ENCODE measurements at places on chromosomes 6 and 20. TPM values are rescaled to one million over a fixed set of nuclear protein-coding genes. Genes with fewer than 3 reads are reported as not detected.

GRCh38 chr20:37319151-37319671, 26.7 kb upstream of the SRC start:
- H3K4me1 ChIP-seq: no peaks in the 10 kb centered on the region
- peaks cover 18% of the 10 kb centered on the region for H3K36me3 ChIP-seq
- DNase-seq: no peak
- H3K27ac ChIP-seq: no peak overlapping the region
- no peak overlapping the region for H3K4me3 ChIP-seq

BPI gene
- total RNA-seq: 1.8 TPM

SPDEF gene
- total RNA-seq: 2.6 TPM

ZKSCAN3 gene
- total RNA-seq: 4.5 TPM

IL17F gene
- total RNA-seq: not detected

DNA sequence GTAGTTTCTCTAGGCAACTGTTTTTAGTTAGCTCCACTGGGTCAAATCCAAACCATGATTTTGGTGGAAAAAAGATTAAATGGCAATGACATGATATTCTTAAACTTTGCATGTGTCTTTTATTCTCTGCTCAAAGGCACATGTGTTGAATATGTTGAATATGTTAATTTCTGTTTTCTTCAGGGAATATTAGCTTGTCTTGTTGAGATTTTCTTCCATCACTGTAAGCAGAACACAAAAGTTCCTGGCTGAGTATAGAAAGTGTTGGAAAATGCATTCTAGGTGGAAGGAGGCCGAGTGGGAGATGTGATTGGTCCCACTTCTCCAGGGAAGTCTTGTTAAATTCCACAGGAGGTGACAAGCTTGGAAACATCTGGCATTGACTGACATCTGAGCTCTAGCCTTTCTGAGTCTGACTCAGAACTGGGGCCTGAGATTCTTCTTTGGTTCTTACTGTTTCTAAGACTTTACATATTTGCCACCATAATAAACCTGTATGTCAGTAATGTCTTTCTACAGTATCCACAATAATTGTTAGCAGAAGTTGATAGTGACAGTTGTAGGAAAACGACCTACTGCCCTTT, 81.1 kb downstream of the LAMA4 start:
- no peaks in the 10 kb centered on the region for H3K27me3 ChIP-seq
- H3K4me1 ChIP-seq: no peaks in the 10 kb centered on the region
- H3K27ac ChIP-seq: no peak overlapping the region
- H3K4me3 ChIP-seq: no peak overlapping the region
- DNase-seq: no peak

DNA sequence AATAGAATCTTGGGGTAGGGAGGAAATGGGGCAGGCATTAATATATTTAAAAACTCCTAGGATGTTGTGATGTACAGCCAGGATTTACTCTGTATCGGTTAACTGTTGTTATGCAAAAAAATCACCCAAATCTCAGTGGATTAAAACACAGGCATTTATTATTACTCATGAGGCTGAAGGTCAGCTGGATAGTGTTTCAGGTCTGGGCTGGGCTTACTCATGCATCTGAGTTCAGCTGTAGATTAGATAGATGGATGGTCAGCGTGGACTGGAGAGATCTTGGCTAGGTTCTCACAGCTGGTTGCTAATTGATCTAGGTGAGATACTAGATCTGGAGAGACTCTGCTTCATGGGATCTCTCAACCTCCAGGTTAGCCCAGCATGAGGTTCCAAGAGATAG, 131.4 kb downstream of the BTBD3 start:
- no peak for DNase-seq
- no peak overlapping the region for H3K27ac ChIP-seq

TRAPPC3L gene
- 0.25 TPM for total RNA-seq

GRCh38 chr6:3529721-3530120, 72.9 kb upstream of the SLC22A23 start:
- no peak for DNase-seq
- H3K27ac ChIP-seq: no peak overlapping the region
- no peaks in the 10 kb centered on the region for H3K36me3 ChIP-seq
- H3K4me3 ChIP-seq: no peak overlapping the region
- H3K4me1 ChIP-seq: no peaks in the 10 kb centered on the region

DNA sequence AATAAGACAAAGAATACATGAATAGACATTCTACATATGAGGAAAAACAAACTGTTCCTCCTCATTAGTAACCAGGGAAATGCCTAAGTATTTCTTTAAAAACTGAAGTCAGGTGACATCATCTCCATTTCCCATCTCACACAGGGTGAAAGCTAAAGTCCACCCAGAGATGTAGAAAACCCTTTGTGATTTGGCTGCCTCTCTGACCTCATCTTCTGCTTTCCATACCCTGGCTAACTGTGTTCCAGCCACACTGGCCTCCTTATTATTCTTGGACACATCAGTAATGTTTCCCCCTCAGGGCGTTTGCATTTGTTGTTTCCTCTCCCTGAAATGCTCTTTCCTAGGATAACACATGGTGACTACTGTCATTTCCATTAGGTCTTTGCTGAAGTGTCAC, 40.4 kb downstream of the ESF1 start:
- no peaks in the 10 kb centered on the region for H3K27me3 ChIP-seq
- H3K36me3 ChIP-seq: peaks cover 8% of the 10 kb centered on the region
- H3K4me3 ChIP-seq: no peak overlapping the region
- DNase-seq: no peak
- H3K27ac ChIP-seq: no peak overlapping the region
- H3K4me1 ChIP-seq: no peaks in the 10 kb centered on the region

GRCh38 chr6:37575221-37575620, 75.5 kb upstream of the CCDC167 start:
- DNase-seq: no peak
- no peak overlapping the region for H3K27ac ChIP-seq
- no peaks in the 10 kb centered on the region for H3K4me1 ChIP-seq
- peaks cover 25% of the 10 kb centered on the region for H3K27me3 ChIP-seq

DNA sequence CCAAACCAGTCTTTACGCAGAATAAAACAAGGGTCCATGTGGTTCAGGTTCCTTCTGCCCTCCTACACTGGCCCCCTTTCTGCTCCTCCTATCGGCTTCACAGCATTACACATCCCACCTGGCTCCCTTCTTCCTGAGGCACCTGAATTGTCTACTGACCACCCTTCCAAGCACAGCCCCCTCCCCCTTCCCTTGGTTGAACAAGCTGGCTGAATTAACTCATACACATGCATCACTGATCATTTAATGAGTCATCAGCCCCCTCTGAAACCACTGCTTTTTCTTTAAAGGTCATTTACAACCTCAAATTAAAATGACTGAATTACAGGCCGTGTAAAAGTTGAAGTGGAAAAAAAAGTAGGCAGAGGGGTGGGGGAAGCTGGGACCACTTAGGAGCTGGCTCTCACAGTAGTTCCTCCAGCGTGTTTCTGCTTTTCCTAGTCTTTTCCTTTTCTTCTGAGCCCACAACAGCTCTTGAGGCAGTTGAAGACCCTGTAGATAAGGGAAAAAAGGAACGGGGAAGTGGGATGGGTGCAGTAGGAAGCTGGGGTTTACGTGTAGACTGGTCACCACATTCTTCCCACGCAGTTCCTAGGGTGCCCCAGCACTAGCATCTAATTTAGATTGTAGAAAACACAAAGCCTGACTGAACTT, 67.6 kb downstream of the FYN start:
- no peaks in the 10 kb centered on the region for H3K27me3 ChIP-seq
- H3K36me3 ChIP-seq: no peaks in the 10 kb centered on the region
- no peak for DNase-seq
- H3K4me3 ChIP-seq: no peak overlapping the region
- peak overlapping the region; percentile 61 for H3K27ac ChIP-seq

OPRM1 gene
- total RNA-seq: not detected

DNA sequence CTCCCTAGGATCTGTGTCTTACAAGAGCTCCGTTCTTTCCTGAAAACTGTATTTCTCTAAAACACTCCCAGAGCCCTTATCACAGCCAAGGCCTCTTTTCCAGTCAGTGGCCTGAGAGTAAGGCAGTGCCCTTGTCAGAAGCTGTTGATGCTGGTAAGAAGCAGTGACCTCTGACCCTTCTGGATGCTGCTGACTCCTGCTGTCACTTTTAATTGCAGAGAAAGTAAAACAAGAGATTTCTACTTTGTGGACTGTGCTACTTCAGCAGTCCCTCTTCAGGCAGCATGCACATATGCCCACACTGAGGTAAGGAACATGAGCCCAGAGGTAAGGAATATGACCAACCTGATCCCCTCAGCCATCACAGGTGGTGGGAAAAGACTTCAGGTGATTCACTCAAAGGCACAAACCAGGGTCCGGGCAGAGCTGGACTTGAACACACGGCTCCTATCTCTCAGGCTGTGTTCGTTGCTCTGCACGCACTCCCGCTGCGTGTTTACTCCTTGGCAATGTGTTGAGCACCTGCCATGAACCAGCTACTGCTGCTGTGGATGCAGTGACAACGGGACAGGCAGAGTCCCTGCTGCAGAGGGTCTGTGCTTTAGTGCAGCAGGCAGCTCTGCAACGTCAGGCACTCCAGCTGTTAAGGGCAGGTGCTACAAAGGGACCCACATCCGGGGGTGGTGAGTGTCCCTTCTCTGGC, 201.9 kb upstream of the CST7 start:
- H3K27ac ChIP-seq: no peak overlapping the region
- no peak for DNase-seq
- no peaks in the 10 kb centered on the region for H3K4me1 ChIP-seq
- no peaks in the 10 kb centered on the region for H3K36me3 ChIP-seq

GRCh38 chr6:69096681-69097080, 461.6 kb downstream of the ADGRB3 start:
- no peaks in the 10 kb centered on the region for H3K4me1 ChIP-seq
- no peak overlapping the region for H3K4me3 ChIP-seq
- H3K27ac ChIP-seq: no peak overlapping the region
- no peaks in the 10 kb centered on the region for H3K27me3 ChIP-seq
- no peak for DNase-seq
- no peaks in the 10 kb centered on the region for H3K36me3 ChIP-seq

GRCh38 chr20:40293740-40294139, 395.3 kb downstream of the MAFB start:
- no peak overlapping the region for H3K4me3 ChIP-seq
- H3K27ac ChIP-seq: no peak overlapping the region
- H3K36me3 ChIP-seq: no peaks in the 10 kb centered on the region
- H3K27me3 ChIP-seq: no peaks in the 10 kb centered on the region
- DNase-seq: peak; percentile 63
- peaks cover 4% of the 10 kb centered on the region for H3K4me1 ChIP-seq

DNA sequence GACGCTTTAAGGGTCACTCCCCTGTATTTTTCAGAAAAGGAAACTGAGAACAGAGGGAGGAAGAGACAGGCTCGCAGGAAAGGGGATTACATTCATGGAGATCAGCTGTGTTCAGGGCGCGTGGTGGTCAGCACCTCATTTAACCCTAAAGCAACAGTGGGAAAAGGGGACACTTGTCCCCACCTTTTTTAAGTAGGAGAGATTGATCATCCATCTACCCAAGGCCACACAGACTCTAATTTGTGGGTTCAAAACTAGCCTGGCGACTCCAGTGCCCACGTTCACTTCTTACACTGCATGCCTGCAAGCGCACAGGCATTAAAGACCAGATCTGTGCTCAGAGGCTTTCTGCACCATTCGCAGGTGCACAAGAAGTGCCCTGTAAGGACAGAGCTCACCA, 167.9 kb upstream of the SNX9 start:
- H3K4me1 ChIP-seq: no peaks in the 10 kb centered on the region
- no peak for DNase-seq
- H3K4me3 ChIP-seq: no peak overlapping the region
- no peaks in the 10 kb centered on the region for H3K36me3 ChIP-seq
- H3K27me3 ChIP-seq: no peaks in the 10 kb centered on the region
- H3K27ac ChIP-seq: no peak overlapping the region

GRCh38 chr20:48777005-48777404, 50.8 kb downstream of the PREX1 start:
- DNase-seq: no peak
- no peaks in the 10 kb centered on the region for H3K4me1 ChIP-seq
- H3K27me3 ChIP-seq: no peaks in the 10 kb centered on the region
- H3K36me3 ChIP-seq: no peaks in the 10 kb centered on the region
- H3K27ac ChIP-seq: peak overlapping the region; percentile 76
- no peak overlapping the region for H3K4me3 ChIP-seq

DNA sequence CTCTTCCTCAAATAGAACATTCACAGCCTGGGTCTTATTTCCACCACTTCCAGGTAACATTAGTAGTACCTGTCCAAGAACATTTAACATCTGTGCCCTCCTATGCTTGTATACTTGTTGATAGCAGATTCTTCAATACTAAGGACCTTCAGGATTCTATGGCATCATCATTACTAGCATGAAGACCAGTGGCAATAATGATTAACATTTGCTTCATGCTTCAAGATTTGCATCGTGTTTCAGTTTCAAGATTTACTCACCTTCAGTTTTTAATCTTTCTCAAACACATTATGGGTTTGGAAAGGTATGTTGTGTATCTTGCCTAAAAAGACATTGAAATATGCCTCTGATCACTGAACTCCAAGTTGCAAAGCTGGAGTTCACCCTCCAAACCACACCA, 412.8 kb upstream of the NRSN1 start:
- peaks cover 6% of the 10 kb centered on the region for H3K4me1 ChIP-seq
- H3K27me3 ChIP-seq: no peaks in the 10 kb centered on the region
- H3K36me3 ChIP-seq: no peaks in the 10 kb centered on the region

DNA sequence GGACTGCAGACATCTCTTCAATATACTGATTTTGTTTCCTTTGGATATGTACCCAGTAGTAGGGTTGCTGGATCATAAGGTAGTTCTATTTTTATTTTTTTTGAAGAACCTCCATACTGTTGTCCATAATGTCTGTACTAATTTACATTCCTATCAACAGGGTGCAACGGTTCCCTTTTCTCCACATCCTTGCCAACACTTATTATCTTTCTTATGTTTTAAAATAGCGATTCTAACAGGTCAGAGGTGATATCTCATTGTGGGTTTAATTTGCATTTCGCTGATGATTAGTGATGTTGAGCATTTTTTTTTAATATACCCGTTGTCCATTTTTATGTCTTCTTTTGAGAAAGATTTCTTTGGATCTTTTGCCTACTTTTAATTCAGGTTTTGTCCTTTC, 2.0 kb upstream of the TP53RK start:
- H3K36me3 ChIP-seq: peaks cover 3% of the 10 kb centered on the region
- no peaks in the 10 kb centered on the region for H3K4me1 ChIP-seq
- DNase-seq: no peak
- H3K27me3 ChIP-seq: no peaks in the 10 kb centered on the region
- H3K27ac ChIP-seq: no peak overlapping the region
- no peak overlapping the region for H3K4me3 ChIP-seq

- no peaks in the 10 kb centered on the region for H3K36me3 ChIP-seq
- no peak for DNase-seq
- no peak overlapping the region for H3K4me3 ChIP-seq
- H3K27me3 ChIP-seq: no peaks in the 10 kb centered on the region
These were observed 184.3 kb upstream of the OLIG3 start for GRCh38 chr6:137678451-137678850.

MPC1 gene
- 30.1 TPM for total RNA-seq

DNA sequence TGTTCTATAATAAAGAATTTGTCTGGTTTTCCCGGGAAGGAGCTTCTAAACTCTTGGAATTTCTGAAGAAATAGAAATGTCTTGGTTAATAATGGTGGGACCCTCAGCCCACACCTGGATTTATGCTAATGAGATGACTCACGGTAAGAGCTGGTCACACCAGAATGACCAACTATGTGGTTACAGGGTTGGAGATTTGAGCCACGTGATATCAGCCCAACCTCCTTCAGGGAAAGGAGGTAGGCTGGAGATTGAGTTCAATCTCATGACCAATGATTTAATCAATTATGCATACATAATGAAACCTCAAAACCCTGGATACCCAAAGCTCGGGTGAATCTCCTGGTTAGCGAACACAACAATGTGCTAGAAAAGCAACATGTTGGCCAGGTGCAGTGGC, 22.1 kb upstream of the CDKN1A start:
- peaks cover 6% of the 10 kb centered on the region for H3K4me1 ChIP-seq
- no peaks in the 10 kb centered on the region for H3K36me3 ChIP-seq
- no peak overlapping the region for H3K4me3 ChIP-seq
- H3K27ac ChIP-seq: no peak overlapping the region
